ENCODE measurements at places on chromosomes 6 and 20.

DNA sequence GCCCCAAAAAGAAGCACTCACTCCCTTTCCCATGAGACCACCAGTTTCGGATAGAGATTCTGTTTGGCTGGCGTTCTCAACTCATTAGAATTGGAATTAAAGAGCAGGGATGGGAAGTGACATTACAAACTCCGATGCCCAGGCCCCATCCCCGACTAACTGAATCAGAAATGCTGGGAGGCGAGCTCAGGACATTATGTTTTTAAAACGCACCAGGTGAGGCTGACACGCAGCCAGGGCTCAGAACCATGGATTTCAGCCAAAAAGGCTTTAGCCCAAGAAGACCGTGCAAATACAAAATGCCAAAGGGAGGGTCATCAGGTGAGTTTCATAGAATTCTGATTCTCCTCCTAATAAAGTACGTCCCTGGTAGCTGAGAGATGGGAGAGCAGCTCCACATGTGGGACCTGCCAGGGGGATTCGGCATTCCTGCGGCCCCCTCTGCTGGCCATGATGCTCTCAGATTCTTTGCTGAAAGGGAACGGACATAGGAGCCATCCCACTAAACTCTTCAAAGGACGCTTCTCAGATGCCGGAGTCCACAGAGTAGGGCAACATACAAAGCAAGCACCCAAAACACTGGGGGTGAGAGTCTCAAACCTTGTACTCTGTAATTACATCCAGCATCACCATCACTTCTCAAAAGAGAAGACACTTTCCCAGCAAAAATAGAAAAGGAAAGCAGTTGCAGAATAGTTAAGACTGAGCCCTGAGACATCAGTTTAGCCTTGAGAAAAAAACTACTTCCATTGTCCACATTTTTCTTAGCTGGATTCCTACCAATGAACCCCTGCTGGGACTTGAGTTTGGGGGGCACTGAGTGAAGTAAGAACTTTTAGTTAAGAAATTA, 205.2 kb downstream of the BMP7 start:
- peak; percentile 7 for DNase-seq

- no peak for DNase-seq
Observed at GRCh38 chr6:56364827-56365339, 117.5 kb upstream of the COL21A1 start.

GRCh38 chr6:166540631-166541331, 45.7 kb downstream of the RAMACL start:
- peak; percentile 68 for DNase-seq

DNA sequence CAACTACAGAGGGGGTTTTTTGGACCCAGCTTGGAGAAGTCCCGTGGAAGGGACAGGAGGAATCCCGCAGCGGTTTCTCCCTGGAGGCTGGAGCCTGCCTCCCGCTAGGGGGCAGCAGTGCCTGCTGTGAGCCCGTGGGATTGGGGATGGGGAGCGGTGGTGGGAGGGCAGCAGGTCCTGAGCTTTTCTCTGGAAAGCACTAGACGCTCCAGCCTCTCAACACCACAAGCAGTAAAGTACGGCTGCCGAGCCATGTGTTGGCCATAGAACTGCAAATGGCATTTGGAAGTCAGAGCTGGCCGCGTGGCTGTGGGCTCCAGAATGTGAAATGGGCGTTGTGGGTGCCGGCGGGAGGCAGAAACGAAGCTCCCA, 47.8 kb downstream of the GMPR start:
- peak; percentile 55 for DNase-seq

DNA sequence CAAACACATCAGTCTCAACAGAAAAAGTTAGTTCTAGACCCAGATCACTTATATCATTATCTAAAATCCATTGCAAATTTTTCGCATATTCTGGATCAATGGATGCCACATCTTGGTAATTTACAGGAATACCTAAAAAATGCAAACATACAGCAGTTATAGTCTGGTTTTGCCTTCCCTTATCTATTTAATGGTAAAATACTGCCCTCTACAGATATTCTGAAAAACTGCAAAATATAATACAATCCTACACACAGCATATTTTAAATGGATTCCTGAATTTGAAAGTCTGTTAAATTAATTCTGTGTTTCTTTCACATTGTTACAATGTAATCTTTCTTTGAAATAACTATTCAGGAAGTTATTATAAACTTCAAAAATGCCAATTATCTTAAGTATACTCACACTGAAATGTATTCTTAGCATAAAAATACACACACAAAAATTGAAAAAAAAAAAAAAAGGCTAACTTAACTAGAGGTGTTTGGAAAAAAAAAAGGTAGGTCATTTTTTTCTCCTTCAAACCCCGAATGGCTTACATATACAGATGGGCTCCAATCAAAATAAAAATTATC, 88.4 kb downstream of the HACE1 start:
- DNase-seq = no peak

- DNase-seq = no peak
Observed at GRCh38 chr6:56766806-56767178, 124.1 kb upstream of the DST start.

DNA sequence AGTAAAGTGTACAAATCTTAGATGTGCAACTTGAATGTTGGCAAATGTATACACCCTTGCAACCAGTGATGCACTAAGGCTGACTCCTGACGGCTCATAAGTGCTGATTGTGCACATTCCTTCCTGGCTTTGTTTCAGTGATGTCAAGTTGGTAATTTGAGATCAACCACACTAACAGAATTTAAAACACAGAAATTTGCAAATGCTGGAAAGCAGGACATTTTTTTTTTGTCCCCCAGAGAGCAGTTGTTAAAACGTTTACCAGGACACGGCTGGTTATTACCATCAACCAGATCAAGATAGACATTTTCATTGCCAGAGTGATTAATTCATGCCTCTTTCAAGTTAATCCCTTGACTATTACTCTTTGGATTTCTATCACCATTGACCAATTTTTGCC, 735.6 kb downstream of the RFPL4B start:
- DNase-seq = no peak

- no peak for DNase-seq
Observed at GRCh38 chr20:2234598-2235191, 61.1 kb upstream of the TGM3 start.

Data from activated CD4-positive, alpha-beta T cell treated with anti-CD3 and anti-CD28 coated beads, Interleukin-2, amount 50 U/mL, for 48 hours (primary cell).